Activated gamma-delta T cell (primary cell): ENCODE measurements at places on chromosomes 1 and 21.

- no peak for DNase-seq
Observed at GRCh38 chr1:87284456-87285240, 44.0 kb upstream of the LMO4 start.

DNA sequence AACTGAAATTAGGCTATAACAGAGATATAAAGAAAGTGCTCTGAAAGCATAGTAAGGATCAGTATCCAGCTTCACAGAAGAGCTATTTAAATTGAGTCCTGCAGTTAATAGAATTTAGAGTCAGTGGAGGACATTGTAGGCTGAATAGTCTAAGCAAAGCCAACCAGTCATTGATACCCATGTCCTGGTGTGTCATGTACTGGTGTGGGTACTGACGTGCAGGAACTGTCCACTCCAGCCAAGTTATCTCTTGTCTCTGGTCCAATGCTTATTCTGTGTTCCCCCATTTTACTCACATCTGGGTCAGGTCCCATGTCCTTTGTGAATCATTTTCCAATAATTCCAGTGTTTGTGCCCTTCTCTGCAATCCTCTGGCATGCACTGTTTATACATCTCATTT lies 90.0 kb downstream of the MACF1 start:
- DNase-seq: no peak

DNA sequence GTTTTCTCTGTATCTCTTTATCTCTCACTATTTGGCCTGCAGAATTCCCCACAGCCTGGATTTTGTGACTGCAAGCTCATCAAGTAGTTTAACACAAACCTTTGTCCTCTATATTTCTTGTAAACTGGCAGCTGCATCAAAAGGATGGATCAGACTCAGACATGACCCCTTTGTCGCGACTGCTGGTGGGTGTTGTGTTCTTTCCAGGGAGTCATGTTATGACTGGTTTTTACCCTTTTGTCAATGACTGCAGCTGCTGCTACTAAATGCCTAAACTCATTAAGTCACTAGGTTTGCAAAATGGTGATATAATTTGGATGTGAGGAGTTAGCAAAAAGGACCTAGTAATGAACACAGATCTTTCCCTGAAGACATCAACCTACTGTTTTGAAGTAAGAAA lies 10.2 kb upstream of the TOMM20 start:
- DNase-seq: no peak

DNA sequence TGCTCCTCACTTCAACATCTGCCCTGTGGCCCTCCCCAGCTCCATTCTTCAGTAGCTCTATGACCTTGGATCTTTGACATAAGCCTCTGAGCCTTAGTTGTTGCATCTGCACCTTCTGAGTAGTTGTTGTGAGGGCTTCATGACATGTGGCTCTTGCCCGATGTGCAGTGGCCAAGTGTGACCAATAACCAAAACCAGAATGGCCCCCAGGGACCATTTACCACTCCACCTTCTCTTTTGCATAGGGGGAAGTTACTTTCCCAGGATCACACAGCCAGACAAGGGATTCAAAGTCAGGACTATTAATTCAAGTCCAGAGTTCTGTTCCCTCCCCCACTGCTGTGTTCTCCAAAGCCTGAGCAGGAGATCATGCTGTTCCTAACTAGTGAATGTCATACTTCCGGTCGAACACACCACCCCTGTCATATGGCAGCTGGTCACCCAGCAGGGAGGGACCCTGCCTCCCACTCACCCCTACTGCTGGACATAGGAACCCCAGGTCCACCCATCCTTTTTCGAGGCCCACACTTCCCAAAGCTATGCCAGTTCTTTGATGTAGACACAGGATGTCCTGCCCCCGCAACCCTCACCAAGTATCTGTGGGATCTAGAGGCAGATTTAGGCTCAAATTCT lies 4.0 kb downstream of the FGR start:
- DNase-seq: no peak

DNA sequence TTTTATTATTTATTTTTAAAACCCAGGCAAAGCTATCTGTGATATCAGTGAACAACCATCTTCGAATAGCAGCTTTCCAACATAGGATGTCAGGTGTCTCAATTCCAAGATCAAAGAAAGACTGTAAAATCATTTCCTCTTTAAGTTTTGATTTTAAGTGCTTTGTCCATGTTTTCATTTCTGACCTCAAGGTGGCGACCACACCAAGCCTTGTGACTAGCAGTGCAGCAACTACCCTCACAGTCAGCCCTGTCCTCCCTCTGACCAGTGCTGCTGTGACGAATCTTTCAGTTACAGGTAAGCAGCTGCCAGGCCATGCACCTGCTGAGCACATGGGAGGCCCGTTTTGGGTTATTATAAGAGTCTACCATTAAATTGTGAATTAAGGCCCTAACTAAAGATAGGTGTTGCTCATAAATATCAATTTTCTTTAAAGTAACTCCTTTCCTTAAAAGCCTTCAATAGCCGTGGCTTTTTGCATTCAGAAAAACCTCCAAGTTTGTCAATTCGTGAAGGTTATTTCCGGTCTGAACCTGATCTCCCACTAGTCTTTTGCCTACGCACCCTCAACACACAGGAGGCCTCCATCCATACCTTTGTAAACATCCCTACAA lies 117.0 kb downstream of the CD247 start:
- no peak for DNase-seq

- no peak for DNase-seq
Observed at GRCh38 chr1:180927348-180927747, 14.7 kb downstream of the KIAA1614 start.

DNA sequence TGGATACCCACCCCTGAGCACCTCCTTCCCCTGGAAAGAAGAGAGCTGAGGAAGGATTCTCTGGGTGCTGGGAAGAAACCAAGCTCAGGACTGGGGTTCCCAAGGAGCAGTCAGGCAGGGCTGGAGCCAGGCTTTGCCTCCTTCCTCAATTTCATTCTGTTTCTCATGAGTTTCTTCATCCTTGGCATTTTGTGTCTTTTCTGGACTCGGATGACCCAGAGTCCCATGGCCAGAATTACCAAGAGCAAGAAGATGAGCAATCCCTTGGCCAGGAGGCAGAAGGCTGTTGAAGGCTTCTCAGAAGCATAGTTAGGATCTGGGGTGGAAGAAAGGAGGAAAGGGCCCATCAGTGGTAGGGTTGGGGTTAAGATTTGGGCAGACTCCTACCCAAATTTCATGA lies 2.5 kb downstream of the SLAMF9 start:
- no peak for DNase-seq

GRCh38 chr1:231964961-231965360 lies 338.4 kb downstream of the DISC1 start:
- DNase-seq: no peak

GRCh38 chr21:45998276-45998701 lies 16.7 kb downstream of the COL6A1 start:
- no peak for DNase-seq

DNA sequence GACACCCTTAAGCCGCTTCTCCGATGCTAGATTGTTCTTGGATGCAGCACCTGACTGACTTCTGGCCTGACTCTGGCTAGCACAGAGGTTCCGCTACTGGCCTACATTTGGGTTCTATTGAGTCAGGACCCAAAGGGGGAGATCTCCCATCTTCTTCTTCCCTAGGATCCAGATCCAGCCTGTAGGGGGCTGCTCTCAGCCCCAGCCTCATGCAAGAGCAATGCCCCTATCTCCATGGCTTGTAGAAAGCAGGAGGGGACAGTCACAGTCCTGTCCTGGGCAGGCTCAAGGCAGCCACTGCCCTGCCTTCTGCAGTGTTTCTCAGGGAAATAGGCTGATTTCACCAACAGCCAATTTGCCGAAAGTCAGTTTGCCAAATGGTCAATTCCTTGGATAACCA lies 6.3 kb upstream of the ADAR start:
- DNase-seq: no peak

GRCh38 chr1:246110343-246111219 lies 396.5 kb downstream of the SMYD3 start:
- DNase-seq: no peak

DNA sequence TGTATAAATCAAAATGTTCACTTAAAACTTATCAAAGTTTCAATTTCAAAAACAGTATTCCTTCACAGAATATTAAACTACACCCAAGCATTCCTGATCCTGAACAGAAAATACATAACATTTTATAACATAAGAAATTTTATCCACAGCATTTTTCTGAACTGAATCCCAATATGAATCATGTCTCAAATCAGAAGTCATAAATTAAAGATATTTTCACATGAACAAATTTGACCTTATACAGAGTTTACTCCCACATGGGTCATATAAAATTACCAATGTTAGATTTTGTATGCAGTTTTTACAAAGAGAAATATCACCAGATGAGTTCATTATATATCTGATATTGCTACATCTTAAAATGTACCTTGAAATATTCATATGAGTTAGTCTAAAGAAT lies 48.6 kb upstream of the ASPM start:
- no peak for DNase-seq

- DNase-seq: no peak
Observed at GRCh38 chr1:162552684-162553252, 8.8 kb upstream of the UAP1 start.

DNA sequence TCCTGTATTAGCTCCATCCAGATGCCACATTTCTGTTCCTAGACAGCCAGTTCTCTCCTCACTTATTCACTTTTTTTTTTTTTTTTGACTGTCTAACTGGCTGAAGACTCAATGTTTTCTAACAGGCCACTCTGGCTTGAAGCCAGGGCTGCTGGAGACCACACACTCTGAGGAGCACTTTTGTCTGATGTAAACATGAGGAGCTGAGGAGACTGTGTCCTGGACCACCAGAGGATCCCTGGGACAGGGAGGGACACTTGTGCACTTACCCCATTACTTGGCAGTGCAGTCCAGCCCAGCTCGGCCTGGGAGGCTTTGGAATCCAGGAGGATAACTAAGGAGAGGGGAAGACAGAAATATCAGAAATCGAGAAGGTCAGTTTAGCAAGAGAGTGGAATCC lies 2.4 kb downstream of the EPHA10 start:
- DNase-seq: no peak

- DNase-seq: no peak
Observed at GRCh38 chr1:114075546-114076242, 78.0 kb downstream of the SYT6 start.

DNA sequence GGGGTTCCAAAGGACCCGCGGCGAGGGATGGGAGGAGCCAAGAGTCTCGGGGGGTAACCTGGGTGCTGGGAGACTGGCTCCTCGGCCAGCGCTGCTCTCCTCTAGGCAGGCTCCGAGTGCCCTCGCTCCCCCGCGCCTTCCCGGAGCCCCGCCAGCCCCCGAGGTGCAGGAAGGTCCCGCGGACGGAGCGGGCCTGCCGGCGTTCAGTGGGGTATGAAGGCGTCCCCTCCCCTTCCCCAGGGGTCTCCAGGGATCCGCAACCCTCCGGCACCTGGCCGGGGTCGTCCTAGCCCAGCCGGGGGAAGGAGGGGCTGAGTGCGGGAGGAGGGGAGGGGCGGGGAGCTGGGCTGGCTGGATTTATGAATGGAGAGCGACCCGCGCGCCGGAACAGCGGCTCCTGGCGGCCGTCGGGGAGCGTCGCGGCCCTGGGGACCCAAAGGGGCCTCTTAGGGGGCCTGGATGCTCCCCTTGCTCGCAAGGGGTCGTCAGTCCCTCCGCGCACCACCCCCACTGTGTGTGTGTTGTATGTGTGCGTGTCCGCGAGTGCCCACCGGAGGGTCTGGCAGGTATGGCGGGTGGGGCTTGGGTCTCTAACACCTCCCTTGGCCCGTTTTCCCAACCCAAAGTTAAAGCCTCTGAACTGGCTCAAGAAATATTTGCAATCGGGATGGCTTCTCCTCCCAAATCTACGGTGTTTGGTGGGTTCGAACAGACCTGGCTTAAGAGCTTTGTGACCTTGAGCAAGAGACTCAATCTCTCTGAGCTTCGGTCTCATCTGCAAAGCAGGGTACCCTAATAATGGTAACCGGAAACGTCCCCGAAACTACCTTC lies 642 bp downstream of the HCRTR1 start:
- no peak for DNase-seq

DNA sequence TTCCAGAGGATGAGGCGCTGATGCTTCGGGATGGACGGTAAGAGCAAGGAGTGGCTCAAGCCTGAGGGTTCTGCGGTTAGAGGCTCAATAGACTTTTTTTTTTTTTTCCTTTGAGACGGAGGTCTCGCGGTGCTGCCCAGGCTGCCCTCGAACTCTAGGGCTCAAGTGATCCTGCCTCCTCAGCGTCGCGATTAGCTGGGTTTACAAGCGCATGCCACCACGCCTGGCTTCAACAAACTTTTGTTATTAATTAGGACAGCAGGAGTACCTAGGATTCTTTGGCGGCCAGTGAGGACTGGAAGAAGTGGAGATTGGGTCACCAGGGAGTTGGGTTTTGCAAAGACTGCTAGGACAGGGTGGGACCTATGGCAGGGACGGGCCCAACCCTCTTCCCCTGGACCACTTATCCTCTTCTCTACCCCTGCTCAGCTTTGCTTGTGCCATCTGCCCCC lies 587 bp downstream of the SCNM1 start:
- DNase-seq: no peak

- DNase-seq: no peak
Observed at GRCh38 chr1:117653732-117654492, 48.1 kb downstream of the TENT5C start.

- DNase-seq: no peak
Observed at GRCh38 chr1:184330875-184331274, 56.0 kb upstream of the C1orf21 start.

- DNase-seq: no peak
Observed at GRCh38 chr1:44485229-44485933, 80.3 kb downstream of the RNF220 start.

GRCh38 chr1:116586741-116587143 lies 15.9 kb upstream of the CD58 start:
- DNase-seq: no peak

DNA sequence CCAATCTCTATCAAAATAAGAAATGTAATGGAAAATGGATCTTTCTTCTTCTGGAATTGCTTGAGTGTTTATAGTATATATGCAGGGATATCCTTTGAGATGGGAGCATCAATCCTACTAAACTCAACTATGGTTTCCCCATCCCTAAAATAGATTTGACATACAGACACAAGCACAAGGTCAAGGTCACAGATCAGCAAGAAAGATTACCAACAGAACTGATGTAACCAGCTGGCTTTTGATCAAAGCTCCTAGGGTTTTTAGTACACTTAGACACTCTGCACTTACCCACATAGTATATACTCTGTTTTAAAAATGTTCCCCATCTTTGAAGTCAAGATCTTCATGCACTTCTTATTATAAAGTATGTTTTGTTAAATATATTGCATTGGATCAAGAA lies 85.5 kb downstream of the NRIP1 start:
- DNase-seq: no peak

GRCh38 chr1:154716614-154717527 lies 108.9 kb upstream of the ADAR start:
- no peak for DNase-seq

- no peak for DNase-seq
Observed at GRCh38 chr1:94962409-94963265, 35.7 kb upstream of the CNN3 start.

- DNase-seq: no peak
Observed at GRCh38 chr1:45820788-45821187, 17.4 kb downstream of the MAST2 start.

GRCh38 chr1:119564548-119564947 lies 57.5 kb downstream of the HSD3B1 start:
- DNase-seq: no peak
